ENCODE measurements at places on chromosomes 13 and 19.

DNA sequence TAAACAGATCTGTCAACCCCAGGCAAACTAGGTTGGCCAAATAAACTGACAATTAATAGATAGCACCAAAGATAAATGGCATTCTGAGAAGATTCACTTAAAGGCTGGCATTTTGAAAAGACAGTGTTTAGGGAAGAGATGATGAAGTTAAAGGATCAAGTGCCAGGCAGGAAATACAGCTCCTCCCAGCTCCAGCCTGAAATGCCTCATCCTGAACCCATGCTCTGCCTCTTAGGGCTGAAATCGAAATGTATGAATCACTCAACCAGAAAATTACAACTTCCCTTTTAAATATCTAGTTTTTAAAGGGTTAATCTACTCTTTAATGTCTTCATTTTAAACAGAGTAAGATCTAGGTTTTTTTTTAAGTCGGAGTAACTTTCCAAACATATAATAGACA is 171.2 kb upstream of the UBL3 start:
- DNase-seq = no peak

DNA sequence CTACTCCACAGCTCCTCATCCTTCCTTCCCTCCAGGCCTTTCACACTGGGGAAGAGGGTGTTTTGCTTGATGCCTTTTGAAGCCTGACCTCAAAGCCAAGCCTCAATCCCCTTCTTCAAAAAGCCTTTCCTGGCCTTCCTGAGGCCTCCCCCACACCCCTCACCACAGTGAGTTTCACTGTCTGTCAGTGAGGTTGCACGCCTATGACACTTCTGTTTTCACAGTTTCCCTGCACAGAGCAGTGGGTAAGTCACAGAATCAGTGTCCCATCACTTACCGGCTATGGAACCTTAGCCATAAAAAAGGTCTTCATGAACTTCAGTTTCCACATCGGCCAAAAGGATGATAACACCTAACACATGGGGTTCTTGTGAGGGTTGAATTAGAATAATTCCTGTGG is 371.4 kb downstream of the UQCRFS1 start:
- no peak for DNase-seq

GRCh38 chr19:35704218-35704617 is at the start of gene ZBTB32:
ZBTB32 (plus strand) TSS chr19:35704558; CDS start chr19:35714627, 10,069 bp downstream.
- peak; percentile 3 for DNase-seq

- no peak for DNase-seq
These were observed 25.5 kb downstream of the KBTBD6 start for GRCh38 chr13:41107104-41107571.

DNA sequence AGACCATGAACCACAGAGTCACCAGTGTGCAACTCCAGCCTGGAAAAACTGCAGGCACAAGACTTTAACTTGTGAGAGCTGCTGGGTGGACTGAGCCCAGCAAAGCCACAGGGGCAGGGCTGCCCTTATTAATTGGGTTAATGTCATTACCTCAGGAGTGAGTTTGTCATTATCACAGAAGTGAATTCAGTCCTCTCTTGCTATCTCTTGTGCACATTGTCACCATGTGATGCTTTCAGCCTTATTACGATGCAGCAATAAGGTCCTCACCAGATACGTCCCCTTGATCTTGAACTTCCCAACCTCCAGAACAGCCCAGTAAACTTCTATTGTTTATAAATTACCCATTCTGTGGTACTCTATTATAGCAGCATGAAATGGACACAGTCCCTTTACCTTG is 158.1 kb downstream of the LHFPL6 start:
- no peak for DNase-seq

- no peak for DNase-seq
These were observed 49.9 kb downstream of the UGGT2 start for GRCh38 chr13:96003304-96003703.

GRCh38 chr13:59584761-59585670 is 578.7 kb downstream of the DIAPH3 start:
- DNase-seq = no peak

GRCh38 chr13:48978942-48979601 is 3.4 kb downstream of the FNDC3A start:
- no peak for DNase-seq

GRCh38 chr13:114152831-114153371 is 20.5 kb upstream of the RASA3 start:
- DNase-seq = no peak

DNA sequence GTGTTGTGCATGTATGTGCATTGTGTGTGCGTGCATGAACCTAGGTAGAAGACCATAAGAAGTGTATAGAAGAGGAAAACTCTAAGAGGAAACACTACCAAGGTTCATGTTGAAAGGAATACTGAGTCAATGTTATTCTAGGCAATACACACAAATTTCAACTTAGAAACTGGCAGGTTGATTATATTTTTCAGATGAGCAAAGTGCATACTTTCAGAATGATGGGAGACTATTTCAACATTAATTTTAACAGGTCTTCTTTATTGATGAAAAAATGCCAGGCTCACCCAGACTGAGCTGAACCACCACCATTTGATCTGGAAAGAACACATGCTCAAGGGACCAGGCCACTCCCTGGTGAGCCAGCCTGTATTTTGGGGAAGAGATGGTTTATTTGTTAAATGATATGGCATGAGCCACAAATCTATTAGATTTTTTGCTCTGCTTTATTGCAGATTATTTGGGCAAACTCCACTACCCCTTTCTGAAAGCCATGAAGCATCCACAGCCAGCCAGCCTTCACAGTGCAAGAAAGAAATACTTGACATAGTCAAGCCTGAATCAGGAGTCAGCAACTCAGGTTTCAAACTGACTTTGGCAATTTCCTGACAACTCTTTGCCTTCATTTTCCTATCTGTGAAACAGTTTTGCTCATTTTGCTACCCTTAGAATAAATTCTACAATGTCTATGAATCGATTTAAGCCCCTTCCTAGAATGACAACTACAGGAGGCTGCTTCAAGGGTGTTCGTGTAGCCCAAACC is 368.9 kb downstream of the COG6 start:
- no peak for DNase-seq

Data from NCI-H774 (cell line).